ENCODE measurements at places on chromosomes 6 and 20.

GRCh38 chr6:135866445-135867123 is 15.1 kb downstream of the PDE7B start:
- no peak for DNase-seq

DNA sequence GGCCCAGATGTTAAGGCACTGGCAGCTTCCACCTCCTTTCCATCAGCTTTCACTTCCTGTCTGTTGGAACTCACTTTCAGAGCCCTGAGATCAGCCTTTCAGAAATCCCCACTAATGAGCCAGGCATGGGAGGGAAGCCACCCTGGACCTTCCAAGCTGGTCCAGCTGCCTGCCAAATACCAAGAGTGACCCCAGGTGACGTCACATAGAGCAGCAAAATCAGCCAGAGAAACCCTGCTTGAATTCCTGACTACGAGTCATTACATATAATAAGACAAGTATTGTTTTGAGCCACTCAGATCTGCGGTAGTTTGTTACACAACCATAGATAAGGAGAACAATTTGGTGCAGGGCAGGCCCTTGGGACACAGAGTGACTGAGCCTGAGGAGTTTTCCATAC is 556.0 kb upstream of the JAG1 start:
- no peak for DNase-seq

DNA sequence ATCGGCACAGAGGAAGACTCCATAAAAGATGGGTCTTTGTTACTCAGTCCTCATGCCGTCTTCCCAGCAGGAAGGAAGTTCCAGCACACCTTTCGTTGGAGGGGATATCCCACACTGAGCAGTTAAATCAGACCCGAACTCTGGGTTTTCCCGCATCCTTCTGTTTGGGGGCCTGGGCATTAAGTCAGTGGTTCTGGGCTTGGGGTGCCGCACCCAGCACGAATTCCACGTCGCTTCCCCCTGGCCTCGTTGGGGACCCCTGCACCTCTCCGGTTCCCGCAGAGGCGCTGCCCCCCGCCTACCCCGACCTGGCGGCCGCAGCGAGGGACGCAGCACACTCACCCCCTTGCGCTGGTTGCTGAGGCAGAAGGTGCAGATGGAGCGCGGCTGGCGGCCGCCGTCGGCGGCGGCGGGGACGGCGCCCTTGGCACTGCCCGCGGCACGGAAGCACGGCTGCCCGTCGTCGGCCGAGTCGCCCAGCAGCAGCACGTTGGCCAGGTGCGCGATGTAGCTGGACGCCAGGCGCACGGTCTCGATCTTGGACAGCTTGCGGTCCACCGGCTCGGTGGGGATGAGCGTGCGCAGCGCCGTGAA is 641 bp downstream of the TCF15 start:
- no peak for DNase-seq

GRCh38 chr6:107569473-107569872 is 79.6 kb downstream of the SOBP start:
- no peak for DNase-seq

DNA sequence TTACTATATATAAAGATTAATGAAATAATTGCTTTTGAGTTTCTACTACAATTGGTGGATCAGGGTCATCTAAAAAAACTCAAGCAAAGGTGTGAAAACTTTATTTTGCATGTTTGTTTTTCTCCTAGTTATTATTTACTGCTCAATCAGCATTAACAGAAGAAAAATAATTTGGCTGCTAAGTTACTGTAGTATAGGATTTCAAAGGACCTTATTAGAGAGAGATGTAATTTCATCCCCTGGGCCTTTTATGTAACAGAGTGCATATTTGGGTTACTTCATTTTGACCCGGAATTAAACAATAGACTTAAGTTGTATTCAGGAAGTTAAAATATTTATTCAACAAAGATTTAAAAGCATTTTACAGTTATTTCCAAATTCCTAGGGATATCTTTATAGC is 49.8 kb downstream of the EYA4 start:
- no peak for DNase-seq

- DNase-seq: no peak
These were observed 83.0 kb upstream of the RALY start for GRCh38 chr20:33910529-33911327.

- no peak for DNase-seq
These were observed 233.9 kb upstream of the ZNF217 start for GRCh38 chr20:53827292-53828087.

- no peak for DNase-seq
These were observed 6.9 kb upstream of the MOCS1 start for GRCh38 chr6:39941138-39941537.

DNA sequence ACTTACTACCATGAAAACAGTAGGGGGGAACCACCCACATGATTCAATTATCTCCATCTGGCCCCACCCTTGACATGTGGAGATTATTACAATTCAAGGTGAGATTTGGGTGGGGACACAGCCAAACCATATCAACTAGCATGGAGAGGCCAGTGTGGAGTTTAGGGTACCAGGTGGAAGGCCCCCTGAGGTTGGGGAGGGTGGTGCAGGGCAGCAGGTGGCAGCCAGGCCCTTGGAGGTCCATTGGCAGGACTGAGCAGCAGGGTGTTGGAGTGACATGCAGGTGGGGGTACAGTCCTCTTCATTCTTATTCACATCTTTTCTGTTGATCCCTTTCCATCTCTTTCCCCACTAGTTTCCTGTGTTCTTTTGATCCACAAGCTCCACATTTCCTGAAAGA is 42.9 kb downstream of the PHACTR3 start:
- DNase-seq: no peak

DNA sequence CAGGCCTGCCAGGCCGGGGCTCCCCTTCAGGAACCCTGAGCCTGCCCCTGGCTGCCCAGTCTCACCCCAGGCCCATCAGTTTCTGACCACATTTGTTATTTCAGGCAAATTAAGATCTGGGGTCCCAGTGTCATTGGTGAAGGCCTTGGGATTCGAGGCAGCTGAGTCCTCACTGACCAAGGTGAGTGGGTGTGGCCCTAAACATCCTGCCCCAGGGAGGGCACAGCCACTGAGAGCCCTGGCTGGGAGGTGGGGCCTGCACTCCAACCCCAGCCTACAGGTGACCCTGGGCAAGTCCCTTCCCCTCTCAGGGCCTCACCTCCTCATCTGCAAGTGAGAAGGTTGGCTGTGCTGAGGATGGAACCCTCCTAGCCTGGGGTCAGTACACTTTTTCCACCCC is 23.8 kb downstream of the BPIFB1 start:
- no peak for DNase-seq

GRCh38 chr20:44735816-44736169 is 9.9 kb upstream of the KCNK15 start:
- DNase-seq: no peak
